ENCODE measurements at places on chromosomes 3 and 15.

DNA sequence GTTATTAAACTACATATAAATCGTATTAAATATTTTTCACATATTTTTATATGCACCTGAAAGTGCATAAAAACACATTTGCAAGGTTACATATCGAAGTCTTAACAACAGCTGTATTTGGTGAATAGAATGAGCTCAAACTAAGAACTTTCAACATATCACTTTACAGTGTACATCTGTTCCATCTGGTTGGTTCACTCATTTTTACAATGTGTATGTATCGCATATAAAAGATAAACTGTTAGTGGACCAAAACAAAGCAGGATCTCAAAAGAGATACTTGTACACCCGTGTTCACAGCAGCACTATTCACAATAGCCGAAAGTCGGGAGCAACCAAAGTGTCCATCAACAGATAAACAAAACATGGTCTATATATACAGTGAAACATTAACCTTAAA is 55.8 kb downstream of the TBL1XR1 start:
- no peak for DNase-seq

DNA sequence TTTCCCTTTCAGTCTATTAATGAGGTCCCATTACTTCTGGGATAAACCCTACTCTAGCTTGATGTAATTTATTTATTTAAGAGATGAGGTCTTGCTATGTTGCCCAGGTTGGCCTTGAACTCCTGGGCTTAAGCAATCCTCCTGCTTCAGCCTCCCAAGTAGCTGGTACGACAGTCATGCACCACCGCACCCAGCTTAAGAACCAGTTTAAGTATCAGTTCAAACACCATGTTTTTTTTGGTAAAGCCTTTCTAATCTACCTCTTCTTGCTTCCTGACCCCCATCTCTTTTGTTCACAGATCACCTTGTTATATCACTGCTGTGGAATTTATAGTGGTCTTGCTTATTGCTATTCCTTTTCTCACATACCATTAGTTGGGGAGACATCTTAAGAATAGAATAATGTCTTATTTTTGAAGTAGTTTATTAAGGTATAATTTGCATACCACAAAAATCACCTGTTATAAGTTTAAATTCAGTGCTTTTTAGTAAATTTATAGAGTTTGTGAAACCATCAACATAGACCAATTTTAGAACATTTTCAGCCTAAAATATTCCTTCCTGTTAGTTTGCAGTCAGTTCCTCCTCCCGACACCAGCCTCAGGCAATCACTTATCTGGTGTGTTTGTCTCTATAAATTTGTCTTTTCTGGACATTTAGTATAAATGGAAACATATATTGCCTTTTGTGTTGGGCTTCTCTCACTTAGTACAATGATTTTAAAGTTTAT is 257.9 kb downstream of the PDCD6IP start:
- DNase-seq: no peak

- DNase-seq: no peak
These were observed 931.6 kb downstream of the OTOL1 start for GRCh38 chr3:162428192-162428591.

- no peak for DNase-seq
These were observed 29.4 kb downstream of the RNU5B-1 start for GRCh38 chr15:65333856-65334255.

- no peak for DNase-seq
These were observed 7.7 kb upstream of the OXSR1 start for GRCh38 chr3:38157595-38157994.

Measured in EL (cell line).